Activated naive CD4-positive, alpha-beta T cell treated with anti-CD3 and anti-CD28 coated beads, Interleukin-2, amount 50 U/mL, for 72 hours (primary cell): ENCODE measurements at places on chromosomes 1 and 21. TPM values are rescaled to one million over a fixed set of nuclear protein-coding genes. Genes with fewer than 3 reads are reported as not detected.

Gene DPM3
- 26.4 TPM for total RNA-seq

Gene RHBDL2
- not detected for total RNA-seq

Gene PHACTR4
- 23.5 TPM for total RNA-seq

GRCh38 chr21:31289702-31290101 is 54.4 kb downstream of the TIAM1 start:
- no peak for DNase-seq

- no peak for DNase-seq
These were observed 64.4 kb downstream of the SLC37A1 start for GRCh38 chr21:42578034-42578433.

- DNase-seq = no peak
These were observed 29.7 kb upstream of the PLCH2 start for GRCh38 chr1:2446394-2446793.

GRCh38 chr1:4696753-4697152 is 42.3 kb downstream of the AJAP1 start:
- DNase-seq = no peak
